ENCODE measurements at places on chromosomes 2 and 18.

DNA sequence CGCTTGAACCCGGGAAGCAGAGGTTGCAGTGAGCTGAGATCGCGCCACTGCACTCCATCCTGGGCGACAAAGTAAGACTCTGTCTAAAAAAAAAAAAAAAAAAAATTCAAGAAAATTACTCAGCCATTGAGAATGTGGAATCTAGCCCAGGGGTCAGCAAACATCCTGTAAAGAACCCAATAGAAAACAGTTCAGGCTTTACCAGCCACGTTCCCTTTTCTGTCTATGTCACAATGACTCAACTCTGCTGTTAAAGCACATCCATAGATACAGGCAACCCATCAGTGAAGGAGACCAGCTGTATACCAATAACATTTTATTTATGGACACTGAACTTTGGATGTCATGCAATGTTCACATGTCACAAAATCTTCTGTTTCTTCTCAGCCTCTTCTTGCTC, 435.6 kb upstream of the GYPC start:
- no peak for DNase-seq

GRCh38 chr18:10377956-10378355, 76.5 kb upstream of the APCDD1 start:
- no peak for DNase-seq

- DNase-seq, result no peak
These were observed 48.7 kb upstream of the LRATD1 start for GRCh38 chr2:14583802-14584201.

GRCh38 chr2:120656273-120656950, 79.3 kb upstream of the GLI2 start:
- DNase-seq, result no peak

GRCh38 chr2:197307933-197308521, 2.6 kb downstream of the ANKRD44 start:
- no peak for DNase-seq

GRCh38 chr18:48721312-48721711, 182.5 kb downstream of the CTIF start:
- DNase-seq, result no peak

Measured in Kasumi-1 (cell line).